NCI-H1417 treated with DMSO at 0.1 percent for 48 hours (cell line): ENCODE measurements at places on chromosomes 3 and 15.

DNA sequence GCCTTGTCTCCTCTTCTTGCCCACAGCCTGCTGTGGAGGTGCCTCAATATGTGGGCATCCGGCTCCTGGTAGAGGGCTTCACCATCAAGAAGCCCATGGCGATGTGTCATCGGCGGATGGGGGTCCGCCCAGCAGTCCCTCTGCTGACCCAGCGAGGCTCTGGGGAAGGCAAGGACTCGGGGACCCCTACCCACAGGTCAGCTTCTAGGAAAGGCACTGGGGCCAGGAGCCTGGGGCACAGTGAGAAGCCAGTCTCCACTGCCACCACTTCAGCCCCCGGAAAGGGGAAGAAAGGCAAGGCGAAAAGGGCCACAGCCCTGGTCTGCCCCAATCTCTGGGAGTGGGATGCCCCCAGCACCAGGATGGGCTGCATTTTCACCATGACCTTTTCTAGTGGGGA lies 10.7 kb downstream of the RPUSD3 start:
- DNase-seq, result no peak

DNA sequence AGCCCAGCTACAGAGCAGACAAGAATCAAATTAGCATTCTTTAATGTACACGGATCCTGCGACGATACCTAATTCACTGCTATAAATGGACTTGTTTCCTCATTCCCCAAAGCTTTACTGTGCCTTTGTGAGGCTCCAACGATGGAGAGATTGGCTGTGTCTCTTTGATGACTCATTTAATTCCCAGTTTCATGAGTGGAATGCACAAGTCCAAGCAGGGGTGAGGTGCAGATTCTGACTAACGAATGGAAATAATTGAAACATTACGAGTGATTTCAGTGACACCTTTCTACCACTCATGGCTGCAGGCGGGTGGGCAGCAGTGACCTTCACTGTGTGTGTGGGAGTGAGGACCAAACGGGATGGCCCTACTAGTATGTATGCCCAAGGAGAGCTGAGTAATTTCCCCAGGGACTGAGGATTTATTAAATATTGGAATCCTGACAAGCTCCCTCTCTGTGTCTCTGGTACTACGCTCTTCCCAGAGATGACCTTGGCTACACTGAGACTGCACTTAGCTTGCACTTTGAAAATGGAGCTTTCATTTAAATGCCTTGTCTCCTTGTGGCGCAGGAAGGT lies 156.7 kb downstream of the CACNA2D3 start:
- DNase-seq, result no peak

GRCh38 chr3:73137736-73138403 lies 76.4 kb downstream of the EBLN2 start:
- DNase-seq, result no peak

DNA sequence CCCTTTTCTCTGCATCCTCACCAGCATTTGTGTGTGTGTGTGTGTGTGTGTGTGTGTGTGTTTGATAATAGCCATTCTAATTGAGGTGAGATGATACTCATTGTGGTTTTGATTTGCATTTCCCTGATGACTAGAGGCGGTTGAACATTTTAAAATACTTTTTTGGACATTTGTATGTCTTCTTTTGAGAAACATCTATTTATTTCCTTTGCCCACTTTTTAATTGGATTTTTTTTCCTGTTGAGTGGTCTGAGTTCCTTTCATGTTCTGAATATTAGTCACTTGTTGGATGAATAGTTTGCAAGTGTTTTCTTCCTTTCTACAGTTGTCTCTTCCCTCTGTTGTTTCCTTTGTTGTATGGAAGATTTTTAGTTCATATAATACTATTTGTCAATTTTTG lies 54.3 kb upstream of the THSD4 start:
- DNase-seq, result no peak

- DNase-seq, result no peak
These were observed 1.1 kb upstream of the GPR149 start for GRCh38 chr3:154431043-154431442.

- no peak for DNase-seq
These were observed 56.8 kb upstream of the TGFBR2 start for GRCh38 chr3:30549600-30549999.

- DNase-seq, result no peak
These were observed 53.7 kb upstream of the CSTA start for GRCh38 chr3:122271246-122271898.

DNA sequence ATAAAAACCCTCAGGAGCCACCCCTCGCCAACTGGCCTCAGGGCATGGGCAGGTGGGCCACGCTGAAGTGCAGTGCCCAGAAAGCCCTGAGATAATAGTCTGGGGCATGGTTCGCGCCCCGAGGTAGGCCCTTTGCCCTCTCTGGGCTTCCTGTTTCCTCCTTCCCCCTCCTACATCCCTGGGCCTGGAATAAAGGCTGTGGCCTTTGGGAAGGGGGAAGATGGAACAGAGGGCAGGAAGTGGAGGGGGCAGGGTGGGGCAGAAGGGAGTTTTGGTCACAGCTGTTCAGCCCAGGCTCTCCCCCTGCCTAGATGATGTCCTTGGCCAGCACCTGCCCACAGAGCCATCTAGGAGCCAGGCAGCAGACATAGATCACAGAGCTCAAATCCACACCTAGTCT lies 11.3 kb downstream of the CSRNP1 start:
- DNase-seq, result peak; percentile 66

- peak; percentile 3 for DNase-seq
These were observed 18.9 kb upstream of the TGM5 start for GRCh38 chr15:43285609-43286037.

DNA sequence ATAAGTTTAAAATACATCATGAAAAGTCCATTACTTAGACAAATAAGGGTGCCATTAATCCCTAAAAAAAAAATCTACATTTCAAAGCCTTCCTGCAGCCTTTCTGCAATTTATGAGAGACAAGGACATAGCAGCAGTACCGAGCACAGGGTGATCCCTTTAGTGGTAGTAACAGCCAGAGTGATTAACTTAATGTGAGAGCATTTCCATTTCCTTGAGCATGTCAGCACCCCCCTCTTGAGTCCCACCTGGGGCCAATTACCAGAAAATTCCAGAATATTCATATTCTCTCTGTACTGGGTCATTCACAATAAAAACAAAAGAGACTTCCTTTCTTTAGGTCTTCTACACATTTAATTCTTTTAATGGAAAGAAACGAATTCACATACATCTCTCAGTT lies 546.9 kb upstream of the CCDC54 start:
- no peak for DNase-seq

GRCh38 chr15:68704496-68705021 lies 116.1 kb downstream of the ANP32A start:
- DNase-seq, result no peak

- no peak for DNase-seq
These were observed 248.3 kb downstream of the ADAMTS17 start for GRCh38 chr15:100093211-100094126.

- no peak for DNase-seq
These were observed 199.2 kb upstream of the TMC3 start for GRCh38 chr15:81573098-81573746.

- DNase-seq, result no peak
These were observed 5.4 kb downstream of the PARL start for GRCh38 chr3:183879243-183879642.

DNA sequence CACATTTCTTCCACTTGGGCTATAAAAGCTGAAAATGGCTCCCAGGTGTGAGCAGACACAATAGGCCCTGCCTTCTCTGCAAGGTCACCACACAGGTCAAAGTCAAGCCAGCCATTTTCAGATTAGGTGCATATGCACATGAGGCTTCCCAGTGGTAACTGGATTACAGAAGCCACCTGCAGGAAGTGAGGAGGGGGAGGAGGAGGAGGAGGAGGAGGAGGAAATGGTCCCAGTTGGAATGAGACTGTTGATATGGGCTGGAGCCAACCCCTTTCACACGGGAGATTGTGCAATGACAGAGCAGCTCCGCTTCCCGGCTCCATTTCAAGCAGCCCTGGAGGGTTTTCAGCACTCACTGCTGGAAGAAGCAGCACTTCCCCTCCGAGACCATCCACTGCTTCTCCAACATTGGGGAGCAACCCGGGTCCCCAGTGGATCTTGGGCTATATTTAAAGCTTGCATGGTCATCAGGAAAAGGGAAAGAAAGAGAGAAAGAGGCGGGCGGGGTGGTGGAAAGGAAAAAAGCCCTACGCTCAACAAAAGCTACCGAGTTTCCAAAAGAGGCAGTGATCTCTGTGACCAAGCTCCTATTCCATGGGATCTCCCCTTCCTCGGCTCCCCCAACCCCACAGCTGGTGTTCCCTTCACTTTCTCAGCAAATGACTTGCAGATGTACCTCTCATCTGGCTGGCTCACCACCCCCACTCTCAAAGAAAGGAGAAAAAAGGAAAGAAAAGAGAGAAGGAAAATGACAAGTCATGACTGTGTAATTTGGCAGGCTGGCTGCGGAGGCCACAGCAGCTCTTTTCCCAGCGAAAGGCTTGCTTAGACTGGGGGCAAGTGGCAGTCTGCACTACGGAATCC lies 58.3 kb downstream of the LRIG1 start:
- no peak for DNase-seq

DNA sequence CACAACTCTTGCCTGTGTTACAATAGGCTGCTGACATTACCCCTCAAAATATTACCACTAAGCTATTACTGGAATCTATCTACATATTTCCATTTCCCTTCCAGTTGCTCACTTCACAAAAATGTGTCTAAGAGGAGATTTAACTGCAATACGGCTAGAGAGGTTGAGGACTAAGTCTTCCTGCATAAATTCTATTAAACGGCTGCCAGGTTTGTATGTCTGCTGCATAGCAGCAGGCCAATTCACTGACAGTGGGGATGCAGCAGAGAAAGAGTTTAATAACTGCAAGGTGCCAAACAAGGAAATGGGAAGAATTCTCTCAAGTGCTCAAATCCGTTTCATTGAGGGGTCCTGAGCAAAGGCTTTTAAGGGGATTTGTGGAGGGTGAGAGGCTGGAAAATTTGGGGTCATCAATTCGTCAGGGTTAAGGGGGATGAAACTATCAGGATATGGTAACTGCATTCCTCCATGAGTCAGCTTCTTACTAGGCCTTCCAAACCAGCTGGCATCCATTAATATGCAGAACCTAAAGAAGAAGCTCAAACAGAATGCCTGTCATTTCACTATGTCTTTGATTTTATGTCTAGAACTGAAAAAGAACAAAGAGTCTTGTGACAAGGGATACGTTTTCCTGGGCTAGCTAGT lies 675.6 kb downstream of the TBL1XR1 start:
- no peak for DNase-seq

DNA sequence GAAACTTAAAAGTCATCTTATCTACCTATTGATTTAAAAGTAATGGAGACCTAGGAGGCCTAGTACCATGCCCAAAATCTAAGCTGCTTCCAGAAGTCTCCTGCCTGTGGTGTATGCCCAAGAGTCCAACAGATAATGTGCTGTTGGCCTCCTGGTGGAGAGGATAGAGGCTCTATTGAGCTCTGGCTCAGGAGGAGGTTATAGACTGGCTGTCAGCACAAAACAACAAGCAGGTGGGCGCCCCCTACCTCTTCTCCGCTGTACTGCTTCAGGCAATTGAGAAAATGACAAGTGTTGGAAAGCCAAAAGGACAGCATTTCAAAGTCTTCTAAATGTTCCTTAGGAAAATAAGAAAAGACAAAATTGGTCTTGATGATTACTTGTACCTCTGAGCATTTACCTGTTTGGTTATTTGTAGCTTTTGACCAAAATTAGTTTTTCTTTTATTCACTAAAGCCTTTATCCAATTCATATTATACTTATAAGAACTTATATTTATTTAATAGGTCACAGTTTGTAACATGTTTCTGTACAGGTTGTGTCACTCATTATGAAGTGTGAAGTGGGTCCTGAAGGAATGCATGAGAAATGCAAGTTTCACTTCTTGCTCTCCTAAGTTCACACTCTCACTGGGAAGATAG lies 17.2 kb upstream of the GNB5 start:
- DNase-seq, result no peak

GRCh38 chr3:27289769-27290413 lies 79.3 kb downstream of the NEK10 start:
- no peak for DNase-seq

DNA sequence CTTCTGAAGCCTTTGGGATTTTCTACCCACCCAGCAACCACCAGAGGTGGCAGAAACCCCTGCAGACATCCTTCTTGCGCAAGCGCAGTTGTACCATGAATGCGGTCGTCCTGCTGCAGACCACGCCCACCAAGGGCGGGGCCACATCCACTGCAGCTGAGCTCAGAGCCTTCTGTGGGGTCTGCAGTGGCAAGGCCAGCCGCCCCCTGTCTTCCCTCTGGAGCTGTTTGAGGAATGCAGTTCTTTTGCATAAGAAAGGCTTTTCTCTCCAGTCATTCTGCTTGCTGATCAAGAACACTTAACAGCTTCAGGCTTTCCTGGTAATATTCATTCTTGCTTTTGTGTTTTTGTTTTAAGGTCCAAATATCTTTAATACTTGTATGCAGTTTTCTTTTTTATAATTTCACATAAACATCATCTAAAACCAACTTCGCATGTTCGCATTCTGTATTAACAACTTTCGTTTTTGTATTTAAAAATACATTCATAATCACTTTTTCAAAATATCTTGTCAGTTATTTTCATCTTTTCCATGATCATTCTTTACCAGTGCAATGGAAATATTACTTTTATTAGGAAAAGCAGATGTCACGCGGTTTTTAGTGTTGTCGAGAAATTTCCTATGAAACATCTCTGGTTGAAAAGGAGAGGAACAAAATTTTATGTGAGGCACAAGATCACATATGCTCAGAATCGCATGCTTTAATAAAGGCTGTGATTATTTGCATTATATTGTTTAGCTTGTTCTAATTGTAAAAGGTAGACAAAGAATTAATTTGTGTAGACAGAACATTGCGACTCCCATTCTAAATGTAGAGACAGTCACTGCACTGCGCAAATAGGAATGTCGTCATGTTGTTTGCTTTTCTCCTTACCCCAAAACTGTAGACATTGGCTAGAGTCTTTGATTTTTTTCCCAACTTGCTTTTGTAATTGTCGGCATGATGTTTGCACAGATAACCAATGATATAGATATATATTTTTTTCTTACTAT lies 98.1 kb upstream of the SNRPN start:
- no peak for DNase-seq

DNA sequence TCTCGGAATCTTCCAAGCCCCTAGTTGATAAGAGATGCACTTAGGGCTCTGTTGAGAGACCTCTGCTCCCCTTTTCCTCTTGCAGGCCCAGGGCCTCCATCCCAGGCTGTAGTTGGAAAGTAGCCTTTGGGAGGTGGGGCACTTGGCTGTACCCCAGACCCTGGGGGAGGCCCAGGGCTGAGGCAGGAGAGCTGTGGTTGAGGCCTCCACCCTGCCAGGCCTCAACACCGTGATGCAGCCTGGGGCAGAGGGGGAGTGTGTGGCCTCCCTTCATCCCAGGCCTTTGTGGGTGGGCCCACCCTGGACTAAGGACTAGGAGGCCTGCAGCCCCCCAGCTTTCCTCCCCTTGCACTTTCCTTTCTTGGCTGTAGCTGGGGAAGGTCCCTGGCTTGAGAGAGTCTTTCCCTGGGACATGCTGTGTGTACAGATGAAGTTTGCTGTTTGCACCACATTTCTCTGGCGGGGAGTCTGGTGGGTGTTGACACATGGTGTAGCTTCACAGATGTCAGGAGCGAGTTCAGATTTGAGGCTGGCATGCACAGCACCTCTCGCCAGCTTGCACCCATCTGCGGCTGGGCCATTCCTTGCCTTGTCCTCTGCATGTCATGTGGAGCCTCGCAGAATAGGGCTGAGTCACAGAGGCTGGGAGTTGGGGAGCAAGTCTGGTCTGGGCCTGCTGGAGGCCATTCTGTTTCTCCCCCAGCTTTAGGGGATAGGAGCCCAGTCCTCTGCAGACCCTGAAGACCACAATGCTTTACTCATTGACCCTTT lies 13.7 kb downstream of the PLEKHO2 start:
- DNase-seq, result no peak

- DNase-seq, result no peak
These were observed 61.9 kb downstream of the GOLGA6L7 start for GRCh38 chr15:28786521-28786920.

- no peak for DNase-seq
These were observed 10.4 kb downstream of the PLA2G4E start for GRCh38 chr15:42010434-42010833.

GRCh38 chr3:50607271-50608091 lies 4.1 kb downstream of the CISH start:
- no peak for DNase-seq
